ENCODE measurements at places on chromosomes 7 and 10.

DNA sequence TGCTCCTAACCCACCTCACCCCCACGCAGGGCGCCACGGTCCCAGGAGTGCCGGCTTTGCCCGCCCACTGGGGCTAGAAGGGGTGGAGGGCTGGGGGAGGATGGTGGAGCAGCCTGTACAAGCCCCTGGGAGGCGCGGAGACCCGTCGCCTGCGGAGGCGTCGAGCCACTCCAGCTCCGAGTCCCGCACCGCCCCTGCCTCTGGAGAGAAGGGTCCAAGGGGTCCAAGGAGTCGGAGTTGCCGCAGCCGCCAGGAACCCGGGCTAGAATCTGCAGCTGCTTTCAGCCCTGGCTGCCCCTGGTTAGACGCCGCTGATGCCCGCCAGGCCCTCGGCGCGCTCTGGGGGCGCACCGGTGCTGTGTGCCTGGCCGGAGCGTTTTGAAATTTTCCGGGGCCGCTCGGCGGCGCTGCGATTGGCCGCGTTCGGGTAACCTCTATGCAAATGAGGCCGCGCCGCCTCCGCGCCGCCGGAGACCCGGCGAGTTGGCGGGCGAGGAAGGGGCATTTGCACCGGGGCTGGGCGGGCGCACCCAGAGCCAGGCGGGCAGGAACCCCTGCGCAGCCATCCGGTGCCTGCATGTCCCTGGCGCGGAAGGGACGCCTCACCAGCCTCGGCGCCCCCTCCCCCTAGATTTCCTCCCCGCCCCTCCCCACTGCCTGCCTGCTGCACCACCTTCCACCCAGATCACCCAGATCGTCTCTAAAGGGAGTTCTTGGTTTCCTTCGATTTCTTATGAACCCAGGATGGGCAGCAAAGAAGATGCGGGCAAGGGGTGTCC is at the start of gene HMX2:
TSS of gene HMX2 (plus strand) at position 502 of the 779 bp plus-strand sequence. CDS start at position 745, 243 bp downstream.
- peak; percentile 24 for DNase-seq

DNA sequence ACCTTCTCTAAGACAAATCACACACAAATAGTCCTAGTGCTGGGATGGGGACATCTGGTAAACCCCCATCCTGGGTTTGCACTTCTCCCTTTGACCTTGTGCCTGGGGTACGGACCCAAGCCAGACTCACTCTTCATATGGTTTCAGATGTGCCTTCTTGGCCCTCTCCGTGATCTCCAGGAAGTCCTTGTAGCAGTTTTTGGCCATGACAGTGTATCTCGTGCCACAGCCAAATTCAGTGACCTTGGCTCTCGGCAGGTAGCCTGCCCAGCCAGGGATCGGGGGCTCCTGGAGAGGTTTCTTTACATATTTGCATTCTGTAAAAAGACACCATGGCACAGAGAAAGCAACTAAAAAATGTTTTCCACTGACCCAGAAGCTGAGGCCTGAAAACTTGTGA is 43.9 kb downstream of the PNLIPRP2 start:
- no peak for DNase-seq

GRCh38 chr7:23264916-23265458 is 18.4 kb downstream of the GPNMB start:
- DNase-seq, result no peak

DNA sequence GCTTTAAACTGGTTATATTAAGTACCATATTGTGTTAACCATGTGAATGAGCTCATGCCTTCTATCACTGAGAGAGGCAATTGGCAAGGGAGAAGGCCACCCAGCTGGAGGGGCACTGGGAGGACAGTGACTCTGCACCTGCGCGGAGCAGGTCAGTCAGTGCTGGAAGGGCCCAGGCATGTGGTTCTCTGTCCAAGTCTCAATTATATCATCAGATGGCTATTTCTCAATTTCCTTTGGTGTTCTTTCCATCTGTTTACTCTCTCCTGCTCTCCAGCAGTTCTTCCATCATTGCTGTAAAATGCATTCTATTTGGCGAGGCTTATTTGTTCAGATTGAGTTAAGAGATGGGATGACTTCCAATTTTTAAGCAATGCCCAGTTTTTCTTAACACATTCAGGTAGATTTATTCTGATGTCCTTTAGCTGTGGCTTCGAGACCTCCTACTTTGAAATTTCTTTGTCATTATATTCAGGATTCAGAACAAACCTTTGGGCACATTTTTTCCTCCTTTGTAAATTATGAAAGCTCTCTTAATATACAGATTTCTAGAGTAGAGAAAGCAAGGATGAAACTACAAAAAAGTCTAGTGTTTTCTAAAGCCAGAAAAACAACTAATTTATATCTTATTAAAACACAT is 159.3 kb downstream of the BMPER start:
- DNase-seq, result no peak

DNA sequence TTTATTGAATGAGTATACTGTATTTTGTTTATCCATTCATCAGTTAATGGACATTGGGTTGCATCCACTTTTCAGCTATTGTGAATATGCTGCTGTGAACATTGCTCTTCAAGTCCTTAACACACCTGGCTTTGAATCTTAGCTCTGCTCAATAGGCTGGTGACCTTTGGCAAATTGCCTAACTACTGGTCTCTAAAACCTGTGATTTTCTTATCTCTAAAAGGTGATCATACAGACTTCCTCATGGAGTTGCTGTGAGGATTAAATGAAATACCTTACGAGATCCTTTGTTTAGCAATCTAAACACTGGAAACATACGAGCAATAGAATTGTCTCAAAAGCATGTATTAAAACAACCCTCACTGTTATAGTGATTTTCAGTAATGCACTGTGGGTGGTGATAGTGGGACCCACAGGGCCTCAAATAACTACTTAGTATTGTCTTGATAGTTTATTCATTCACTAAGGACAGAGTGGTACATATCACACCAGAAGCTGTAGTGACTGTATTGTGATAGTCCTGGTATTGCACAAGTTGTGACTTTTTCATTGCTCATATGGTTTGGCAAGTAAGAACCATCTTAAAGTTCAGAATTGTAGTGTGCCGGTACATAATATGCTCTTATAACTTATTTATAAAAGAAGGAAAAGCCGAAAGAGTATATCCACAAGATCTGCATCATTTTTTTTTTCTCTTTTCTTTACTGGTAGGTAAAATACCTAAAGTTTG is 257.6 kb downstream of the EXOC4 start:
- DNase-seq, result no peak

- DNase-seq, result no peak
Observed at GRCh38 chr10:67668448-67668847, 27.5 kb downstream of the CTNNA3 start.
